SHP77 (cell line): ENCODE measurements at places on chromosomes 3 and 15.

- DNase-seq = no peak
Measured at GRCh38 chr3:43468133-43468532, 153.7 kb downstream of the ANO10 start.

DNA sequence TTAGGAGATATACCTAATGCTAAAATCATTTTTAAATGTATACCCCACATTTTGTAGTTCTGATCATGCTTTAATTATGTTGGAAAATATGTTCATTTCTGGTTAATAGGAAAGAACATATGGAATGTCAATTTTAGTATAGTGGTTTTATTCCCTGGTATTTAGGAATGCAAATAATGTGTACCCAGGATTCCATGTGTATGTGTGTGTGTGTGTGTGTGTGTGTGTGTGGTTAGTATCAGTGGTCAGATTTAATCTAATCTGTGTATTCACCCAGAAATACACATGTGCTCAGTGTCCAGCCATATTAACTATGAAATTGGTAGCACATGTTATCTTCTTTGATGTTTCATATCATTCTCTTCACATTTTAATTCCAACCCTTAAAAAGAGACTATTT lies 233.5 kb upstream of the DCBLD2 start:
- DNase-seq = no peak

- DNase-seq = peak; percentile 33
Measured at GRCh38 chr3:20040548-20041196, 426 bp downstream of the KAT2B start.

GRCh38 chr3:182690172-182690571 lies 103.1 kb upstream of the ATP11B start:
- DNase-seq = no peak

DNA sequence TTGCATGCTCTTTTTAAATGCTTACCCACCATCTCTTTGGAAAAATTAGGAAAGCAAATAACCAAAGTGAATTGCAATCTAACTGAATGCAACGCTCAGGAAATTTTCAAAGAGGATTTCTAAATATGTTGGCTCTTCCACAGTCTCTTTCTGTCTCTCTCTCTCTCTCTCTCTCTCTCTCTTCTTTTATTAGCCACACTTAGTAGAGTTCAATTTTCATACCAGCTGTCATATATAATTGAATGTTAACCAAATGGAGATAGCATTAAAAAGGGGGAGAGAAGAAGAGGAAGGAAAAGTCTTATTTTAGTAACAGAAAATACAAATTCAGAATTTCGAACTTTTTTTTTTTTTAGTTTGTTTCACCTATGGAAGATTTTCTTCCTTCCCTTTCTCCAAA lies 235.9 kb upstream of the GBE1 start:
- no peak for DNase-seq

GRCh38 chr3:108103886-108104797 lies 13.3 kb upstream of the CD47 start:
- peak; percentile 30 for DNase-seq

DNA sequence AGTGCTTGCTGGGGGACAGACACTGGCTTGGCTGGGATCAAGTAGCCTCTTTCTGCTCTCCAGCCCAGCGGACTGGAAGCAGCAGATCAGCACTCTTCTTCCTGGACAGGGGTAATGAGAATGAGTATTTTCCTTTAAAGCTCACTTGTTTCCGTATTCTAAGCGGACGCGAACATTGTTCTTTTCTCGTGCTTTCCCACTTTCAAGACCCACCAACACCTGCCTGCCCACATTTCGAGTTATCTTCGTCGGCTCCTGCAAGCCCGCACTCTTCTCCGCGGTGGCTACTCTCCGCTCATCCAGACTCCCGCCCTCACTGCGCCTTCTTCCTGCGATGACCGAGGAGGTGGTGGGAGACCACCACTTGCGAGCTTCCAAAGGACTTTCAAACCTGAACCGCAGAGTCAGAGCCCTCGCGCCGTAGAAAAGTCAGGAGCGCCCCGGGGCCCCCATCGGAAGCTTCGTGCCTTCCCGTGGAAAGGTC lies 1.6 kb upstream of the PPM1L start:
- DNase-seq = peak; percentile 34

DNA sequence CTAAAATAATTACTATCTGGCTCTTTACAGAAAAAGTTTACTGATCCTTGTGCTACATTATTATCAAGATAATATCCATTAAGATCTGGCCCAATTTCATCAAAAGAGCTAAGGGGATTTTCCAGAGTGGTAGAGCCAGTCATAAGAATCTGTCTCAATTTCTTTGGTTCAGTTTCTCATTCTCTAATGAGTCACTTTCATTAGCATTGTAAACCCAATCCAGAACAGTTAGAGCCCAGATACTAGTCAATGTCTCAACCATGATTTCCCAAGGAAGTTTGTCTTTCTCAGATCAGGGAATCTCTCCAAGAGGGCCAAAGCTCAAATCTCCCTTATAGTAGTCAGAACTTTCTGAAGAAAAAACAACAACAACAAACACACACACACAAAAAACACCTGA lies 131.1 kb upstream of the PPP2R3A start:
- DNase-seq = no peak

- no peak for DNase-seq
Measured at GRCh38 chr3:194268654-194269512, 82.2 kb downstream of the CPN2 start.

DNA sequence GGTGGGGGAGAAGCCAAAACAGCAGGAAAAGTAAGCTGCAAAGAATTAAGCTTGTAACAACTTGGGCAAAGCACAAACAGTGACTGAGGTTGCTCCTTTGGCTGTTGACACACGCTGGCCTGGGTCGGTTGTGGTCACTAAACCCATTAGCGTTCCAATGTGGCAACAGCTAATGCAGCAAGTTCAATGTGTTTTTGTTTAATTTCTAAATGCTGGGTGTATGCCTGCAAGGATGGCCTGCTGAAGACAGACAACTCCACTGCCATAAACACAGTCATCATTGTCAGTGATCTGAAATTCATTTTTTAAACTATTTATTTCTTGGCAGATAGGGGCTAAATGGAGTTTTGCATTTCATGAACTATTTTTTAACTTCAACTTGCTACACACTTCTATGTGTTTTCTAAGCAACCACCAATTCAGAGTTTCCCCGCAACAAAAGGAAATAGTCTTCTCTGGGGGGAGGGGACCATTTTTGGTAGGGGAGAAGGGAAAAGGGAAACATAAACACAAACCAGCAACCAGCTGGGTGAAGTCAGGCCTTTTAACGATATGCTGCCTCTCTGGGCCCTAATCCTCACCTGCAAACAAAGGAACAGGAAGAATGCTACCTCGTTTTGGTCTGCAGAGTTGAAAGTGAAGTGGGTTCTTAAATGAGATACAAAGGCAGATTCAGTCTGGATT lies 34.8 kb upstream of the WNT5A start:
- no peak for DNase-seq

- no peak for DNase-seq
Measured at GRCh38 chr3:8436661-8437287, 64.8 kb upstream of the LMCD1 start.

DNA sequence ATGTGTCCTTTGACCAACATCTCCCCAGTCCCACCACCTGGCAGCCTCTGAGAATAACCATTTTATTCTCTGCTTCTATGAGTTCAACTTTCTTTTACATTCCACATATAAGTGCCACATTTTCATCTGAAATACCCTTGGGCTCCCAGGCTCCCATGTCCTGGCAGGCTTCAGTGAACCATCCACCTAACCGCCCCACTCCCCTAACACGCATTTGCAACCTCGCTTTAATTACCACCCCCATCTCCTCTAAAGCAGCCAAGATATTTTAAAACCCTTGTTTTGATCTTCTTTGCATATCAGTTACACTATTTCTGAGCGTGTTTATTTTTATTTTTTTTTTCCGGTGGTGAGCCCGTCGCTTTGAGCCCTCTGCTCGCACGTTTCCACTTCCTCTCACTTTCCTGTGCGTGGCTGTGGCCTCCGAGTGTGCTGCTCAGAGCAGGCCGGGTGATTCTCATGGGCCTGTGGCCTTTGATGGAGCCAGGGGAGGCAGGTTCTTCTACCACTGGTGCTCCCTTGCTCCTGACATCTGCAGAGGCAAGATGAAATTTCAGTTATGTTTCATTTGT lies 195.4 kb upstream of the LPP start:
- no peak for DNase-seq

DNA sequence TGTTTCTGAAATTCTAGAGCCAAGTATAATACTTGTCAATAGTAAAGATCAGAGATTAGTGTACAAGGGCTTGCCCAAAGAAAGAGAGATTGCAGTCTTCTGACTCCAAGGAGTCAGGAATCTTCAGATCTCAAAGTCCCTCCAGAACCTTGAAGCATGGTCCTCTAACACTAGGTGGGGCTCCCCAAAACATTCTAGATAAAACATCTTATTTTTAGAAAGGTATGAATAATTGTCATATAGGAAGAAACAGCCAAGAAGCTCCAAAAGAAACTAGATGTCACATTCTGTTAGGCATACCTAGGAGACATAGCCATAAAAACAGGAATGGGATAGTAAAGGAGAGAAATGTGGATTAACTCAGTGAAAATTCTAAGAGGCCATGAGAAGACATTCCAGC lies 10.7 kb downstream of the MUC13 start:
- no peak for DNase-seq

- no peak for DNase-seq
Measured at GRCh38 chr3:32569540-32570420, 878 bp downstream of the DYNC1LI1 start.

GRCh38 chr3:70737666-70738290 lies 425.3 kb upstream of the MDFIC2 start:
- DNase-seq = peak; percentile 83

GRCh38 chr3:8485141-8485870 lies 16.3 kb upstream of the LMCD1 start:
- no peak for DNase-seq

GRCh38 chr3:111321786-111322185 lies 220.2 kb upstream of the CD96 start:
- DNase-seq = peak; percentile 15

DNA sequence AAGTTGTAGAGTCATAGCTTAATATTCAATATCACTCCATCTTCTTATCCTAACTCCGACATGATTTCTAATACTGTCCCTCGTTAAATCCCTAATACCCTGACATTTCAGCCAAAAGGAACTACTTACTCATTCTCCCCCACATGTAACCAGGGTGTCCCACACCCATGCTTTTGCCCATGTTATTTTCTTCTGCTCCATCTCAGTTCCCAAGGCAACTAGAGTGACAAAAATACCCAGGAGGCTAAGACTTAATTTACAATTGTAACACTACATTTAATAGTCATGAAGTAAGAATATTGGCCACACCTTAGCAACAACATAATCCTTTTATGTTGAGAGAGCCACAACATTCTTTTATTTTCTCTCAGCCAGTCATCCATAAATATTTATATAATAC lies 248.5 kb upstream of the TGFBR2 start:
- DNase-seq = no peak

DNA sequence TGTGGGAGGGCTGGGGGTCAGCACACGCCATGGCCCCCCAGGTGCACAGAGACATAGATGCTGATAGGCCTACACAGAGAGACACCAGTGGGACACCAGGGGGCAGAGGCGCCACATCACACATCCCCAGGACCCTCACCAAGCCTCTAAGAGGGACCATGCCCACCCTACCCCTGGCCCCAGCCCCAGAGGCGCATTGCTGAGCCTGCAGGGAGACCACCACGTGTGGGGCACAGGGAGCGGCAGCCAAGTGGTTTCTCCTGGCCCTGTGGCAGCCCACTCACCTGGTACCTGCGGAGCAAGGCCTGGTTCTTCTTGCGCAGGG lies 1.2 kb downstream of the CCDC9B start:
- DNase-seq = no peak

DNA sequence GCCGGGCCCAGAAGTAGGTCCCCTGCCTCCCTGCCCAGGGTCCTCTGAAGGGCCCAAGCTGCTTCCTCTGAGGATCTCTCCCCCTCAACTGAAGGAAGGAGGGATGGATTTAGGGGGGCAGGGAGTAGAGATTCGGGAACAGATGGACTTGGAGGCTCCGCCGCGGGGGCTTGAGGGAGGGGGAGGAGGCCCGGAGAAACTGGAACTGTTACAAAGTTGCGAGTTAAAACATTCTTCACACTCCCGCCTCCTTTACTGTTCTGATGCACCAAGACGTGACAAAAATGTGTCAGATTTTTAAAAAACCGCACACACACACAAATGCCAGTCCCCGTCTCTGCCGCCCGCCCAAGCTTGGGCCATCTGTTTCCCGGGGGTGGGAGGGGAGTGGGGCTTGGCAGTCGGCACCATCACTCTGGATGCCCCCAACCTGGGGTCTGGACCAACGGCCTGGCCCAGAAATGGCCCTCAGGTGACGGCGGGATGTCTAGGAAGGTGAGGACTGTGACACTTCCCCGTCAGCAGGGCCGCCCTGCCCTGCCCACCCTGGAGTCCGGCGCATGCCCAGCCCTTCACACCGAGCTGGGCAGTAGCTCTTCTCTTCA lies 25.0 kb upstream of the LINGO1 start:
- DNase-seq = no peak

GRCh38 chr15:65569728-65570127 lies 39.5 kb downstream of the HACD3 start:
- no peak for DNase-seq

- no peak for DNase-seq
Measured at GRCh38 chr3:179671747-179672242, 19.0 kb downstream of the USP13 start.

GRCh38 chr15:58465866-58466517 lies 34.2 kb downstream of the LIPC start:
- DNase-seq = no peak

- peak; percentile 25 for DNase-seq
Measured at GRCh38 chr3:52851348-52851747, 16.5 kb upstream of the MUSTN1 start.
